Activated T-helper 17 cell treated with anti-CD3 and anti-CD28 coated beads, Interleukin-2, amount 50 U/mL, for 72 hours (primary cell): ENCODE measurements at places on chromosomes 6 and 20. TPM values are rescaled to one million over a fixed set of nuclear protein-coding genes. Genes with fewer than 3 reads are reported as not detected.

DNA sequence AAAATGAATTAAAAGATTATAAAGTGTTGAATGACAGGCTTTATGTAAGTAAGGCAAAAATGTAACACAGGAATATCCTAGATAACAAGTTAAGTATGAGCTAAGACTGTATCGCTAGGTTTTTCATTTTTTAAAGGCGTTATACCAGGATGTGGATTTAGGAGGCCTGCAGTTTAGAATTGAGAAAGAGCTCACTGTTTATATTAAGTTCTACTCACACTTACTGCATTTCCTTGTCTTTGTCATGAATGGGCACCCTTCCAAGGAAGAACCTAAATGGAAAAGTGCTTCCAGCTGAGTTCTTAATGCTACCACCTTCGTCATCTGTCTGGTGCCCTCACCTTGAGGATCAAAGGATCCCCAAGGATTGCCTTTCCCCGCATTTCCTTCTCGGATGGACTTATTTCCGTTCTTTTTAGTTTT is 148.7 kb downstream of the SOX4 start:
- ATAC-seq, result no peak

DNA sequence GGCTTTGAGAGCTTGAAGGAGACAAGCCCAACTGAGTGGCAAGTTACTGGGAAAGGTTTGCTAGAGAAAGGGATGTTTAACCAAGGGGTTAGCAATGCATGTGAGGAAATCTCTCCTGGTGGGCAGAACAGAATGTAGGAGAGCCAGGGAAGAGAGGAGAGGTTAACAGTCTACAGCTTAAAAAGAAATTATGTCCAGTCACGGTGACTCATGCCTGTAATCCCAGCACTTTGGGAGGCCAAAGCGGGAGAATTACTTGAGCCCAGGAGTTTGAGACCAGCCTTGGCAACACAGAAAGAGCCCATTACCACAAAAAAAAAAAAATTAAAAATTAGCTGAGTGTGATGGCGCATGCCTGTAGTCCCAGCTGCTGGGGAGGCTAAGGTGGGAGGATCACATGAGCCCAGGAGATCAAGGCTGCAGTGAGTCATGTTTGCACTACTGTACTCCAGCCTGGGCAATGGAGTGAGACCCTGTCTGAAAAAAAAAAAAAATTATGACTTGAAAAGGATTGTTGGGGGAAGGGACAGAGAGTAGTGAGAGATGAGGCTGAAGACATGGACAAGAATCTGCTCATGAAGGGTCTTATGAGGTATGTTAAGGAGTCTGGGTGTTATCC is 264.9 kb downstream of the TBC1D7 start:
- ATAC-seq, result no peak

GRCh38 chr6:161038229-161039031 is 46.9 kb downstream of the MAP3K4 start:
- ATAC-seq, result peak; percentile 84

DNA sequence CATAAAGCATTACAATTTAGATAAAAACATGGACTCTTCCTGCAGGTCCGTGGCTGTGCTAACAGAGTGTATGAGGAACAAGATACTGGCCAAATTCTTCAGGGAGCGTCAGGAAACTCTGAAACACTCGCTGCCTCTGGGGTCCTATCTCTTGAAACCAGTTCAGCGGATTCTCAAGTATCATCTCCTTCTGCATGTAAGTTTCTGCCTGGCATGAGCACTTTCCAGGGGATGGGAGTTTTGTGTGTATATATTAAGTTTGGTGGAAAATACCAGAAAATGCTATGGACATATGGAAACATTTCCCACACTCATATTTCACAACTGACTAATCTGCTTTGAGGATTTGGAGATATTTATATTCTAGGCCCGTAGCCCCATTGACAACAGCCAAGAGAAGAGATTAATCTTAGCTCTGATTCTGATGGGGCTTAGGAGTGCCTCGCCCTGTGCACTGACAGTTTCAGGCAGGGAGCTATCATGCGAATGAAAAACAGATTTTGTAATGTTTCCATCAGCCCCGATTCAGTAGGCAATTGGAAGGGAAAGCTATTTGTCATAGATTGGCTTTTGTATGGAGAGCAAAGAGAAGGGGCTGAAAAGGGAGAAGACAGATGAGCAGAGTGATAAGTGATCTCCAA is 64.7 kb upstream of the MTHFD1L start:
- no peak for ATAC-seq

DNA sequence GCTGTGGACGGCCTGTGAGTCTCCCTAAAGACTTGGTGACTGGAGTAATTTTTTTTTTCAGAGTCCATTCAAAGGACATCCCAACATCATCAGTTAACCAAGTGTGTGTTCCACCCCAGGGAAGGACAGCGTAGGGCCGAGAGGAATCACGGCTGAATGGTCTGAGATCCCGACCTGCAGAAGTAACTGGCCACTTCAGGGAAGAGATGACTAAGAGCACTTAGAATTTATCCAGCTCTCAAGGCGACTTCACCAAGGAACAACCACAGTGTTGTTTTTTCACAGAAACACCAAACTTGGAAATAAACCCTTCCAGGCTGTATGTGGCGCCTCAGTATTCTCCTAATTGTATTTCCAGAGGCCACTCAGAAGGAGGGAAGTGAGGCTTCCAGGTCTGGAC is 231.6 kb downstream of the FNDC1 start:
- no peak for ATAC-seq

GRCh38 chr6:108068618-108069017 is 5.9 kb downstream of the OSTM1 start:
- peak; percentile 99 for ATAC-seq

GRCh38 chr20:47406849-47407682 is 50.6 kb upstream of the ZMYND8 start:
- ATAC-seq, result no peak

Gene PBX2
- total RNA-seq, result 53.0 TPM

Gene TCP11
- not detected for total RNA-seq

Gene LST1
- 8.1 TPM for total RNA-seq

Gene NEU1
- total RNA-seq, result 22.3 TPM
